ENCODE measurements at places on chromosomes 5 and 9.

DNA sequence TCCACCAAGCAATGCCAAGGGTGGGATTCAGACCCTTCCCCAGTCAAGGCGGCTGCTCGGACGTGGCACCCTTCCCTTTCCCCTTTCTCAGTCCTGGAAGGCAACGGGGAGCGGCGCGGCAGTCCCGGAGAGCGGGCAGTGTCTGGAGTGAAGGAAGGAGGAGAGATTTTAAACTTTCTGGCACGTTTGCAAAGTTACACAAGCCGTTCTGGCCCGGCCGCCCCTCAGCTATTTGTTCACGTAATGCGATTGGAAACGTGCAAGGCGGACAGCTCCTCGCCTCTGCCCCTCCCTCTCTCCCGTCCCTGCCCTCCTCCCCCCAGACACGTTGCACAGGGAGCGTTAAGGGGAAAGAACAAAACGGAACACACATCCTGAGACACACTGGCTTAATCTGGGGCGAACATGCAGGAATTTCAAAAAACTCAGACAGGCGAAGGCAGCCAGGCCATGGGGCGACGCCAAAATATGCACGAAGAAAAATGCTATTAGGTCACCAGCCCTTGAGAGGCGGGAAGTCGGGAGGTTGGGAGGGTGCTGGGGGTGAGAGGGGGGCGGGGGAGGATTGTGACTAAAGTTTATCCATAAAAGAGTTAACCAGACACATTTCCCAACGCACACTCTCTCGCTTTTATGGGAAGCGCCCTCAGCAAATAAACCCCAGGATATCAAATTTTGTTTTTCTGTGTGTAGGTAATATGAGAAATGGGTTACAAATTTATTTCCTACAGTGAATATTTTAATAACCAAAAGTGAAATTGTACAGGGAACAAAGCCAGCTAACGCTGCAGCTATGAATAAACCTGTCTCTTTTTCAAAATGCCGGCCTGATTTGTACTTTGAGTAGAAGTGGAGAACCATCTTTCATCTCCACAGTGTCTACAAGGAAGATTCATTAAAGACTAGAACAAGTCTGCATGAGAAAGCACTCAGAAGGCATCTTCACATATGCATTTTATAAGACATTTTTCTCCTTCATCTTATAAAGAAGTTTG, at the start of gene LOX:
Gene LOX, minus strand, starts transcription at position 144 of the 995 bp plus-strand sequence. CDS start 274 bp downstream, outside the sequence.
- no peak for DNase-seq

DNA sequence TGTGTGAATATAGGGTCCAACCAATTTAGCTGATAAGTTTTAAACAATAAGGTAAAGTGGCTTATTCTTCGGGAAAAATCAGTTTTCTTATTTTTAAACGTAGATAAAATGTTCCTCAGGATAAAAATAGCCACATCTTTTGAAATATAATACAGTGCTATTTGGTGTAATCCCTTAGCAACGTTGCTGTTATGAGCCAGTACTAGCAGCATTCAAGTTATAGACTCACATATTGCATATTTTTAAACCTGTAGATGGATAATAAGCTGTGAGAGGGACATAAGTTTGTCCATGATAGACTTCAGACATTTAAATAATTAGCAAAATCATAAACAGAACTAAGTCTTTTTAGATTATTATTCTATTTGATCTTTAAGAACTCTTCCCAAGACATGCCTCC, 6.3 kb downstream of the PDE4D start:
- DNase-seq = no peak

DNA sequence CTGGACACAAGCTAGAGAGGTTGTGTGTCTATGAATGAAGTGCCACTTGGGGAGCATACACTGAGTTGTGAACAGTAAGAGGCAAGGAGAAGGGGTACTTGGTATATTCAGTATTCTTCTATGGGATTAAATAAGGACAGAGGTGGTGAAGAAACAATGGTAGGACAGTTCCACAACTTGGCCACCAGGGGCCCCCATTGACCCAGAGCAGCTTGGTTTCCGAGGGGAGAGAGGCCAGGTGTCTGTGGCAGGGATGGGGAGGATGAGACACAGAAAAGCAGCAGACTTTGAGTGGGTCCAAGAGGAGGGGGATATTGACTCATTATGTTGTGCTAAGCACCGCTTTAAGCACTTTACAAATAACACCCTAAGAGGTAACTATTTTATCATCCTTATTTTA, 220.6 kb downstream of the MELK start:
- DNase-seq = no peak

- no peak for DNase-seq
These were observed 724.9 kb upstream of the EDIL3 start for GRCh38 chr5:85109616-85110015.

DNA sequence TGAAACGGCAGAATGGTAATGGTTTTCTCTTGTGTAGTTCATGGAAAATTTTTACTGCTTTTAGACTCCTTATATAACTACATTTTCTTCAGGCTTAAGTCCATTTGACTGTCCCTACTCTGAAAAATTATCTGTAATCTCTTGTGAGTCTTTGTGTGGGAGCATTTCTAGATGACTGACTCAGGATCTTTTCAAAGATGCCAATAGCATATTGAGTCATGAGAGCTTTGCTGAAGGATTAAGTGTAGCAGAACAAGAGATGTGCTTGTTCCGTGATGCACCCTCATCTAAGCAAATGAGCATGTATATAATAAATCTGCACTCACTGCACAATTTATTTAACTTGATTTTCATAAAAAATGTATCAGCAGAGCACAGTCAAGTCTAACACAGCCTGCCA, 298.7 kb upstream of the CDH6 start:
- no peak for DNase-seq

GRCh38 chr5:59301727-59302126, 591.8 kb downstream of the PDE4D start:
- no peak for DNase-seq

DNA sequence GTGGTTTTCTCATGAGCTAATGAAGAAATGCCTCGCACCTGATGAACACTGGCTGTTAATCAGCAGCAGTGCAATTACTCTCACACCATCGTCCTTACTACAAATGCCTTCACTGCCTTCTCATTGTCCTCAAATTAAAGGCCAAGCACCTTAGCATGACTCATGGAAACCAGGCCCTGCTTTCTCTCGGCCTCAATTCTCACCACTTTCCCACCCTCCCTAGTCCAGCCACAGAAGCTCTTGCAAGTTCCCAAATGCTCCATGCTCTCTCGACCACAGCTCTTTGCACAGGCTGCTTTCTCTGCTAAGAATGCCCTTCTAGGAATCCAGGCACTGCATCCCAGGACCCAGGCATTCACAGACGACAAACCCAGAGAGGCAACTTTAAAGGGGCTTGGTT, 94.6 kb upstream of the KLF4 start:
- DNase-seq = no peak

DNA sequence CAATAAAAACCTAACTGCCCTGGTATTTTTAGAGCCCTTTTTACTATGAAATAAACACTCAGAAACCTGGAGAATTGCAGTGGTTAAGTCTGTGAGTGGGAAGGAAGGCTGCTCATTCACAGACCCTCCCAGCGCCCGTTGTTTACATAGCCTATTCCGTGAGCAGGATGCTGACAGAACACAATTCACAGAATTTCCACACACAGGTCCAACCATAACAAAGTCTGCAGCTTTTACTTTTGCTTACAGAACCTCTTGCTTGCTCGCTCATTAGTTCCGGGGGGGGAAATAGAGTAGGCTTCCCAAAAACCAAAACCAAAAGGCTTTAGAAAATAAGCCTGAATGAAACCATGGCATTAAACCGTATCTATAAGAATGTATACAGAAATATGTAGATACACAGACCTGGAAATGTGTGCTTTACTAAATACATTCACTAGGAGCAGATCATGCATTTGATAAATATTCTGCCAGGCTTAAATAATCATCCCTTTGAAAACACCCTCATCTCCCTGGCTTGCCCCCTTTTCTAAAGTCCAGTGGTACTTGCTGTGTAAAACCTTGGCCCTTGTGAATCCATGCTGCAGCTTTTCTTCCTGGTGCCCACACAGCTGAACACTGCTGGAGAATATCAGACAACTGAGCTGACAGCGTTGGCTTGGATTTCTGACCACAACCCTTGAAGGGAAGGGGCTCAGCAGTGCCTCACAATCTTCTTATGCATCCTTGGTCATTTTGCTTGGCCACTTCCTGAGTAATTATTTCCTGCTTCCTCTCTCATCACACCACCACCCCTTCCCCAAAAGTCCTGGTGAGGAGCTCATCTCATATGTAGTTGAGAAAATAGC, 128.0 kb downstream of the FANCC start:
- no peak for DNase-seq

DNA sequence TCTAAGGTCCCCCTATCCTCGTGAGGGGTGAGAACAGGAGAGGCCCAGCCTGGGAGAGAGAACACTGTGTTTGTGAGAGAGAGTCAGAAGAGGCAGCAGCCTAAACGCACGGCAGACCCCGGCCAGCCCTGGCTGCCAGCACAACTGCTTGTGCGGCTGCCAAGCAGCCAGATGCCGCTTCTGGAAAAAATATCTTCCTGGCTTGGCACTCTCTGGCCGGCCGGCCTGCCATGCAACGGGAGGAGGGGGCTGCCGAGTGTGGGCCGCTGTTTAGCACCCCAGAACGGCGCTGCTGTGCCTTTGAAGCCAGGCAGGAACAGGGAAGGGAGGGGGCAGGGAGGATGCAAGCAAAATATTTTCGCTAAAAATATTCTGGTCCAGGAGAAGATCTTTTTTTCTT, 105.0 kb downstream of the FGF18 start:
- DNase-seq = no peak

DNA sequence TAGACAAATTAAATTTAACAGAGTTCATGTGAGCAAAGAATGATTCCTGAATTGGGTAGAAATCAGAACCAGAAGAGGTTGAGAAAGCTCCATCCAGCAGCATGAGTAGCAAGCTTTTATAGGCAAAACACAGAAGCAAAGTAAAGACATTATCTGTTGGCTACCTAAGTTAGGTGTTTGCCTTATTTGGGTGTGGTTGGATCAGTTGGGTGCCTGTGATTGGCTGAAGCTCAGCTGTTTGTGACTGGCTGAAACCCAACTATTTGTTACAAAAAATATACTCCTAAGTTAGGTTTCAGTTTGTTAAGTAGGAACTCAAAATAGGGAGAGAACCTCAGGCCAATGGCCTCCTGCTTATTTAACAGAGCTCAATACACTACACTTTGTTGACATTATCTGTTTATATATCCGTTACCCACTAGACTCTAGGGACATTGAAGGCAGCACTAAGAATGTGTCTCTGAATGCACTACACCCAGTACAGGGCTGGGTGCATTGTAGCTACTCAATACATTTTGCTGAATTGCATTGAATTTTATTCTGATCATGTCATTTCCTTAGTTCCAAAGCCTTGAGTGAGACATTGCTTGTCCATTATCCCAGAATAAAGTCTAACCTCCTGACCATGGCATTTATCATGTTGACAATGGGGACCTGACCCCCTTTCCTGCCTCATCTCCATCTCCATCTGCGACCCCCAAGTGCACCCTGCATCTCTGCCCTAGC, 98.7 kb downstream of the CCDC192 start:
- DNase-seq = no peak

DNA sequence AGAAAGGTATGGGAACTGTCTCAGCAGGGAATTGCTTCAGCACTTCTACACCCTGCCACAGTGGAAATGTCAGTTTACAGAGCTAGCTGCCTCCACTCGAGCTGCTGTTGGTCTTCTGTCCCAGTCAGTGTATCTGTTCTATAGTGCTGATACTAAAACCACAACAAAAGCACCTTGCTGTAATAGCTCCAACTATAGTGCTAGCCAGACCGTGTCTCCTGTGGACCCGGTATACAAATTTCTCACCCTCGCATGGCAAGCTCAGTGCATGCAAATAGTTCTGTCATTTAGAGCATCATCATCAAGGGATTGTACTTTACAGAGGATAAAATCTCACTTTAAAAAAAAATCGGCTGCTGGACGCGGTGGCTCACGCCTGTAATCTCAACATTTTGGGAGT, 51.5 kb upstream of the IQGAP2 start:
- DNase-seq = no peak

- DNase-seq = no peak
These were observed 272.9 kb upstream of the PTGER4 start for GRCh38 chr5:40406741-40407211.

- no peak for DNase-seq
These were observed 156.2 kb downstream of the PPP2R2B start for GRCh38 chr5:146722361-146722779.

DNA sequence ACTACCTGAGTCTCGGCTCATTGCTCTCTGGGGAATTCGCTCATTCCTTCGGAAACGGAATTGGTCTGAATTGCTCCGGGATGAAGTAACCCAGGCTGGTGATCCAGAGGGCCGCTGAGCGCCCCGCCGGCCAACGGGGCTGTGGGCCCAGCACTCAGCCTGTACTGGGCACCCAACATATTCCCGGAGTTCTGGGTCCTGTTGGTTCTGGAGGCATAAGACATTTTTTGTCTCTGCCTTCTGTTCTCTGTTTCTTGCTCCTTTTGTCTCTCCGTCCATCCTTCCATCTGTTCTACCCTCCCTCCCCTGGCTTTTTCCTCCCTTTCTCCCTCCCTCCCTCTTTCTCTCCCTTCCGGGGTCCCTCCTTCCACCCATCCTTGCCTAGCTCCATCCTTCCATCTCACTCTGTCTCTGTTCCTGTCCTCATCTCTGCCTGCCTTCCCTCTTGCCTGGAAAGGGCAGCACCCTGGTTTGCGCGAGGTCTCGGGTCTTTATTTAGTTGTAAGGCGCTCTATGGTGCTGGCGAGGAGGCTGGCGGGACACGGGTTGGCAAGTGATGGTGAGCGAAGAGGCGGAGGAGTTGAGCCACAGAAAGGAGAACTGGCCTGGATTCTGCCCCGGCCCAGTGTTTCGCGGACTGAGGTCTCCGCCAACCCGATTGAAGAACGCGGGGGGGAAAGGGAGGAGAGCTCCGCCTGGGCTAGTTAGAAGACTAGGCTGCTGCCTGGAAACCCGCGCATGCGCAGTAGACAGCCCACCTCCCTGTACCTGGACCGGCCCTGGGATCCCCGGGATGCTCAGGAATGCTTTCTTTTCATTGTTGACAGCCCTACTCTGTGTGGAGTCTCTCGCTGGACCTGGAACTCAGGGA, 1468.0 kb downstream of the FOXD4L5 start:
- peak; percentile 93 for DNase-seq

- no peak for DNase-seq
These were observed 502.0 kb downstream of the BNC2 start for GRCh38 chr9:16368237-16369087.

- no peak for DNase-seq
These were observed 40.7 kb upstream of the HNRNPA0 start for GRCh38 chr5:137794863-137795262.

DNA sequence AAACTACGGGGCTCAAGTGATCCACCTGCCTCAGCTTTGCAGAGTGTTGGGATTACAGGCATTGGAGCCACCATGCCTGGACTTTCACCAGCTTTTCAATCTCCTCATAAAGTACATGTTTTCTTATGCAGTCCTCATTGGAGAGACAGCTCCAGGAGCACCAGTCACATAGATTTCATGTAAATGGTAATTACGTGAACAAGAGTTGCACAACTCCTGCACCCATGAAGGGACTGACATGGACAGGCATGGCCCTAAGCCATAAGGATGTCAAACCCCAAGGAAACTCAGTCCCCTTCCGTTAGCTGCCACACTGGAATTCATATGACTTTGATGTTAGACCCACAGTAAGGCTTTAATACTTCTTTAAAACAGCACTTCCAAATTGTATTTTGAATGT, 7.6 kb upstream of the ADGRV1 start:
- DNase-seq = no peak

GRCh38 chr5:94872526-94872925, 254.1 kb downstream of the SLF1 start:
- DNase-seq = no peak

Measured in cerebellum (tissue), 4 donors.